ENCODE measurements at places on chromosomes 2 and 18.

DNA sequence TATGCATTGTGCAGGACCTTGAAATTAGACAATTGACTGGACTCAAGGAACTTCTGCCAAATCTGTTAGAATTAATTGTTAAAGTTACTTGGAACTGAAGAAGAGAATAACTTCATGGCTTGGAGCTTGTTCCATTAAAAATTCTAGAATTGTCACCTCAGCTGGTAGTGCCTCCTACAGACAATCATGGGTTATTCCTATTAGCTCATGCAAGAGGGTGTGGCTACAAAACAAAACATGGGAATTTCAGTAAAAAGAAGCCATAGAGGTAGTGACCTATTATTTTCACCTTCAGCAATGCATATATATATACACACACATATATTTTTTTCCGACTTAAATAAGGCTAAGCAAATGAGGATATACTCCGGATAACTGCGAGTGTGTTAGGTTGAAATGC lies 181.9 kb upstream of the DTNA start:
- no peak for DNase-seq

DNA sequence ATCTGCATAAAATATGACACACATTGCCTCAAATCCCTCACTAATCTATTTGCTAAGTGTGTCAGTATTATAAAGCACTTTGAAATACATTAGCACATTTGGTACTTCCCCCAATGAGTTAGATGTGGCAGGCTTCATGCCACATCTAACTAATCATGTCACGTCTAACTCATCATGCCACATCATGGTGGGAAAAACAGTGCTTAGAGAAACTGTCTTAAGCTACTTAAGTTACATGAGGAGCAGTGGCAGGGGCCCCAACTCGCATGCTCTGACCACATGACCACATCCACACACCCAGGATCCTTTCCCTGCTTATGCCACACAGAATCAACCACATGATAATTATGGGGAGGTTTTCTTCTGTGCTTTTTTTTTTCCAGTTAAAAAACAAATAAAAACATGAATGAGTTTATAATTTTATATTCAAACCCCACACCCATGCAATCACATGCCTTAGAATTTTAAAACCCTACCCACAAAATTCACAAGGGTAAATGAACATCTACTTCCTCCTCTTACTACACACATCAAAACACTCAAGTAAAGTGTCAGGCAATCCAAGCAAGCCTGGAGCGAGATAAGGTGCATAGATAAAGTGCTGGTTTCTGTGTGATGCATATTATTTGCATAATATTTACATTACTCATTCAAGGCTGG lies 1.6 kb downstream of the ABCA12 start:
- peak; percentile 72 for DNase-seq

GRCh38 chr2:183946193-183946592 lies 652.1 kb upstream of the ZNF804A start:
- no peak for DNase-seq

DNA sequence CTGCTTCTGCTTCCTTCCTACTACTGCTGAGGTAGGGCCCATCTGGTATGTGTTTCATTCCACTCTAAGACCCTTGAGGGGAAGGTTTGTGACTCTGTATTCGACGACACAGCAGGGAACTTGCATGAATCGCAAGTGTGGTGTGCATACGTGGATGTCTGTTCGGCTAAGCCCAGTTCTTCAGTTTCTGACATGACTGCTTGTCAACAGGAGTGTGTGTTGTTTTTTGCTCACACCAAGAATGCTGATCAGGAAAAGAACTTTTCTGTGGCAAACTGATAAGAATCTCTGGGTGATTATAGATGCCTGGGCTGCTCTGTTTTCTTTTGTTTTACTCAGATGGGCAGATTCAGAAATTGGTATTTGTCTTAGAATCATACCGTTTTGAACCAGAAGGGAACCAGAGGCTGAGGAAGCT lies 22.0 kb downstream of the TNFRSF11A start:
- no peak for DNase-seq

GRCh38 chr2:240306185-240306584 lies 129.3 kb upstream of the GPC1 start:
- DNase-seq: no peak

GRCh38 chr2:120937686-120938044 lies 202.0 kb downstream of the GLI2 start:
- no peak for DNase-seq

GRCh38 chr18:58350526-58350925 lies 278.4 kb downstream of the ALPK2 start:
- DNase-seq: no peak

- DNase-seq: no peak
These were observed 30.2 kb upstream of the LRATD1 start for GRCh38 chr2:14602309-14602708.

- no peak for DNase-seq
These were observed 261.1 kb downstream of the SATB2 start for GRCh38 chr2:199196686-199197085.

DNA sequence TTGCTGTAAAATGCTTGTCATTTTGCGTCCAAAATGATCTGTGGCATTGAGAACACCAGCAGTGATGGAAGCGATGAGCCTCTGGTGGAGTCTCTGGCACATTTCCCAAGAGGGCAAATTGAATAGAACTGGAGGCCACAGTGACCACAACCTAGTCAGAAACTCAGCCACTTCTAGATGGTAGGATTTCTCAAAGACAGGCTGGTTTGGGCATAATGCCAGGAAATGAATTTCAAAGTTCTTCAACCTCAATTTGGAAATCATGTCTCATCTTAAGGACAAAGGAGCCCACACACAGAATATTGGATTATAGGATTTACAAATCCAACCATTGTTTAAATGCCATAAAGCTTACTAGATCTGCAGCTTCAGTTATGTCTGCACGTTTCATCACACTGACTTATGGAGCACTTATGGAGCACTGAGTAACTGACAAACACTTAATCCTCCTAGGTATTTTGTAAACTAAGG lies 132.1 kb downstream of the COL6A3 start:
- DNase-seq: no peak

- no peak for DNase-seq
These were observed 80.7 kb upstream of the NABP1 start for GRCh38 chr2:191597186-191597751.

DNA sequence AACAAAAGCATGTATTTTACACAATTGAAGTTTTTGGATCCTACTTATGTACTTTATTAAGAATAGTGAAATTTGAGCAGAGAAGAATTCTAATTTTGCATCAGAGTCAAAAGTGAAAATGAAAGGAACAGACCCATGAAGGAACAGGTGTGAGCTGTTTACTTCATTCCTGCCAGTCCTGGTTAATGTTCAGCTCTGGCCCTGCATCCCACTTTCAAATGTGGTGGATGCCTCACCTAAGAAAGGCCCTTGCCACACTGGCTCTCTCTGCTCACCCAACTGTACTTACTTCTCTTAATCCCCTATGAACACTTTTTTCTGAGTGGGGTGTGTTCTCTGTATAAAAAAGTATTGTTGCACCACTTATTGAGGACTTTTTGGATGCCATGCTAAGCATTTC lies 22.2 kb downstream of the FAM110C start:
- DNase-seq: no peak

DNA sequence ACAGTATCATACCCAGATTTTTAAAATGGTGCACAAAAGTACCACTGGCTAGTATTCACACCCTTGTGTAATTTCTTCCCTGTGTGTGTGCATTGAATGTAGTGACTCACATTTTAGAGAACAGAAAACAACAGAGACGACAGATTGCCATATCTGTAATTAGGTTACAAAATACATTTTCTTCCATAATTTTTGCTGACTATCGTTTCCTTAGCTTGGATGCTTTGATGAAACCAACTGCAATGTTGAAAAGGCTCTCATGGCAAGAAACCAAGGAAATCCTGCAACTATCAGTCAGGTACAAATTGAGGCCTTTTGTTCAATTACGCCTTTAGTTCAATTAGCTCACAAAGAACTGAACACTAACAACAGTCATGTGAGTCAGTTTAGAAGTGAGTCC lies 484.4 kb downstream of the ZNF804A start:
- no peak for DNase-seq

- DNase-seq: no peak
These were observed 70.0 kb upstream of the CABLES1 start for GRCh38 chr18:23065234-23065806.

GRCh38 chr2:152034257-152034801 lies 64.5 kb downstream of the CACNB4 start:
- DNase-seq: no peak

GRCh38 chr2:110877031-110877827 lies 144.9 kb downstream of the ACOXL start:
- DNase-seq: no peak

GRCh38 chr2:10775021-10775780 lies 37.4 kb downstream of the PDIA6 start:
- no peak for DNase-seq

DNA sequence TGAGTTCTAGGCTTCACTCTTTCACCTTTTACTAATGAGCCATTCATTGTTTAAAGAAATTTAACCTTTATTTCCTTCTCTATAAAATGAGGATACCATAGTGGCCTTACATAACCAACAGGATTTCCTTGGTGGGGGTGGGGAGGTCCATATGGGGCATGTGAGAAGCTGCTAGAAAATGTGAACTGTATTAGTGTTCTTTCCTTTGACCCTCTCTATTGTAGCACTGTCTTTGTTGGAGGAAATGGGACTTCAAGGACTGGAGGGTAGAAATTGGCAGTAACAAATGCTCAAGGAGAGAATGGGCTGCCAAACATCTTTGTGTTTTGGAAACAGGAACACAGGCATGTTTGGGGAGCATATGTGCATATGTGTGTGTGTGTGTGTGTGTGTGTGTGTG lies 468.7 kb upstream of the ZEB2 start:
- no peak for DNase-seq

- no peak for DNase-seq
These were observed 184.0 kb downstream of the CELF4 start for GRCh38 chr18:37381554-37381953.

- no peak for DNase-seq
These were observed 1.7 kb downstream of the INPP5D start for GRCh38 chr2:233061591-233062450.

GRCh38 chr2:7621018-7621814 lies 704.0 kb downstream of the RNF144A start:
- no peak for DNase-seq

DNA sequence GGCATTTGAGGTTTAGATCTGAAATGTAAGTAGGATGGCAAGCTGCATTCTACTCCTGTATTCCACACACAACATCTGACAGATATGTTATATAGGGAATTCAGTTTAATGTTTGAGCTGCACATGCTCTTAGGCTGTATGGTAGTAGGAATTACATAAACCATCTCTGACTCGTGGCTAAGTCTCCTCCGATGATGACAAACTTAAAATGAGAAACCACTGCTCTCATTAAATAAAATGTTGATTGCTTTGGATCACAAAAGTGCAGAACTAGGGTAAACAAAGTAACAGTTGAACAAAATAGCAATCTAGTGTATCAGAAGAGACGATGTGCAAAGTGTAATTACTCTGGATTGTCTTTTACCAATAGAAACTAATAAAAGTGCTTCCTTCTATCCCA lies 50.1 kb upstream of the WDR75 start:
- DNase-seq: no peak

DNA sequence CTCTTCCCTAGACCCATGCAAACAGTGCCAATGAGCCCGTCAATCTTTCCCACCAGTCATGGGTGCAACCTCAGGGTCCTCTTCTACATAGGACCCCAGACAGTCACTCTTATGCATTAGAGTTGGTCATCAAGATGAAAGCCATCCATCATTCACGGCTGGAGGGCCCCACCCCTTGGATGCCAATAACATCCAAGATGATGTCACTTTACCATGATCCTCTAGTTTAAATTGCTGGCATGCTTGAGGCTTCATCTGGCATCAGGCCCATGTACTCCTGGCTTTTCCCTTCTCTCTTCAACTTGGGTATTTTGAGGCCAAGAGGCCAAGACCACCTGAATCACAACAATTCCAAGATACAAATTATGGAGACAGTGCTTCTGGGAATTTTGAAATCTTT lies 91.1 kb upstream of the MAPK4 start:
- DNase-seq: no peak

- DNase-seq: no peak
These were observed 39.6 kb downstream of the ITGAV start for GRCh38 chr2:186629250-186629996.

- no peak for DNase-seq
These were observed 46.1 kb upstream of the FOSL2 start for GRCh38 chr2:28346587-28346986.

DNA sequence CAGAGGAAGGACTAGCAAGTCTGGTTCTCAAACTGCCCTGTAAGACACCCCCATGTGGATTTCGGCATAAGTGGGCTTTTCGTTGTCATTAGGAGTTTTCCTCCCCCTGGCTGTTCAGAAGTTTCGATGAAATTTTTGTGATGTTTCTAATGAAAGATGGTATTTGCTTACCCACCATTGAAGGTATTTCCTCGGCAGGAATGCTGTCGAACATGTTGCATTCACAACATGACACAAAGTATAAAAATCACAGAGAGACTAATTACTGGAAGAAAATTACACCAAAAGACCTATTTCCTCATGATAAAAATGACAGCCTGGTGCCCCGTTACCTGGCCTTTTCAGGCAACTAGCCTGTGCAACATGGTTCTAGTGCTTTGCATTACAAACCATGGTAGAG lies 144.9 kb downstream of the TXNL1 start:
- DNase-seq: no peak

- DNase-seq: no peak
These were observed 92.4 kb downstream of the PLB1 start for GRCh38 chr2:28588292-28588670.

GRCh38 chr2:48527226-48527885 lies 2.6 kb upstream of the STON1 start:
- no peak for DNase-seq

- no peak for DNase-seq
These were observed 30.3 kb downstream of the RAB31 start for GRCh38 chr18:9738266-9738969.

DNA sequence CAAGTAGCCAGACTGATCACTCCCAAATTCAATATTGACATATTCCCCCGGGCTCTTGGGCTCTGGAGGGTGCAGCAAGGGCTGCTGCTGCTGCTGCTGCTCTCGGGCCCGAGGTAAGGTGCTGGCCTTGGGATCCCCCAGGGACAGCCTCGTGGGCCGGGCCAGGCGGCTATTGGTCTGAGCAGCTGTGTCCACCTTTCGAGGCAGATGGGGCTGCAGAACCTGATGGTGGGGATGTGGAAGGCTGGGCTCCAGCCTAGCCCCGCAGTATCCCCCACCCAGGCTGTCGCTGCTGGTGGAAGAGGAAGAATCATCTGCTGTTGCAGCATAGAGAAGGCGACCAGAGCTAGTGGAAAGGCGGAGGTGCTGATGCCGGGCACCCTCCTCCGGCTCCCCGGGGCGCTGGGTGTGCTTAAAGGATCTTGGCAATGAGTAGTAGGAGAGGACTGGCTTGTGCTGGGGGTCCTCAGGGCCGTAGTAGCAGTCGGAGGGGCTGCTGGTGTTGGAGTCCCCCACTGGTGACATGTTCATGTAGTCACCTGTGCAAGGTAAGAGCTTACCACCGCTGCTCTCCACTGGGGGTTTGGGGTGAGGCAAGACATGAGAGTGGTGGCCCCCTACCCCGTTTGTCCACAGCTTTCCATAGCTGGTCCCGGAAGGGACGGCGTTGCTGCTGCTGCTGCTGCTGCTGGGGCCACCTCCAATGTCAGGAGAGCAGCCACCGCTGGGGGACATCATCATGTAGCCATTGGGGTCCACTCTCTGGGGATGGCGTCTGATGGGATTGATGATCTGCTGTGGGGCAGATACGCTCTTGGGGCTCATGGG lies 3.4 kb downstream of the IRS1 start:
- DNase-seq: no peak

GRCh38 chr2:233307565-233307964 lies at the start of gene SAG:
TSS of gene SAG (plus strand) at chr2:233307816. CDS start at chr2:233309190, 1,374 bp downstream.
- no peak for DNase-seq

All from GM12878 (cell line).